ENCODE measurements at places on chromosomes 2 and 18. TPM values are rescaled to one million over a fixed set of nuclear protein-coding genes. Genes with fewer than 3 reads are reported as not detected.

DNA sequence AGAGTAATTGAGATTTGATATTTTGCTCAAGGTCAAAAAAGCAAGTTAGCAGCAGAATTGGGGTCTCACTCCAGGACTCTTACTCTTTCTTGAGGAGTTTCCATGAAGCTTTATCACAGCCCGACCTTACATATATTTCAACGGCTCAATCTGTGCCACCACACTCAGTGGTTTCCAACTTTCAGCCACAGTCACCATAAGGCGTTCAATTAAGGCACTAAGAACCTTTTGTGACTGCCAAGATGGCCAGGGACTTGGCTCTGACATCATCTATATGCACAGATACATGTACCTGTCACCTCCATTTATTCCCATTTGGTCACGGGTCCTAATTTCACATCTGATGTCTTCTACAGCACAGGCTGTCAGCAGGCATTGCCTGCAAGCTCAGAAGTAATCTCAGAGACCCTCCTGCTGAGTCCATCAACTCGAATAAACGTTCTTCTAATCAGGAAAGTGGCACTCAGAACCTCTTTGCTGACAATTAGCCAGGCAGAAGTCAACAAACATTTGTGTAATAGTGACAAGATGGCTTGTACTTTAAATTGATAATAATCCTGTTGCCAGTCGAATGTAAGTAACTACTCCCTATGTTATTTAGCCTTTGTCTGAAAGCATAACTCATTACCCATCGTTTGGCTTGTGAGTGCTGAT, 16.1 kb downstream of the DYTN start:
- H3K4me1 ChIP-seq, result no peaks in the 10 kb centered on the region
- peaks cover 37% of the 10 kb centered on the region for H3K27me3 ChIP-seq
- H3K36me3 ChIP-seq, result no peaks in the 10 kb centered on the region
- H3K27ac ChIP-seq, result no peak overlapping the region
- H3K4me3 ChIP-seq, result no peak overlapping the region

GRCh38 chr2:71604726-71605120, 151.4 kb downstream of the DYSF start:
- no peak overlapping the region for H3K4me3 ChIP-seq
- no peaks in the 10 kb centered on the region for H3K4me1 ChIP-seq
- peaks cover 18% of the 10 kb centered on the region for H3K36me3 ChIP-seq

DNA sequence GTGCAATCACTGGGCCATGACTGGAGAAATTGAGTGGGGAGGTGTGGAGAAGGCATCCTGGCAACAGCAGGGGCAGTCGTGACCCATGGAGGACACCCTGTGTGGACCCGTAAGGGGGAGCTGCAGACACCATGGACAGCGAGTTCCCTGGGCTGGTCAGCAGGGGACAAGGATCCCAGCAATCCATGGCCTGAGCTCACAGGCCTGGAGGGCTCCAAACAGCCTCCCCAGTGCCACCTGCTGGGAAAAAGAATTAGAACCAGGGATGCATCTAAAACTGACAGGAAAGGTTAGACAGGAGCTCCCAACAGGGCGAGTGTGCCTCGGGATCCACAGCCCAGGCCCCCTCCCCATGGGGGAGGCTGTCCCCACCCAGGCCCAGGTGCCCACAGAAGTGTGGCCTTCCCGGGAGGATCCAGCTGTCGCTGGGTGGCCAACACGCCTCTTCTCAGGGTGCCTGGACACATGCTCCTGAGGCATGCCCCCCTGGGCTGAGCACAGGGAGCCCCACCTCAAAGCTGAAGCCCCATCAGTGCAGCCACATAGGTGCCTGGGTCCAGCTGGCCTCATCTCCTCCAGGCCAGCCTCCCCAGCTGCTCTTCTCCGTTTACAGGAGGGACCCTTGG, 20.5 kb upstream of the KIF1A start:
- no peak overlapping the region for H3K27ac ChIP-seq
- DNase-seq, result no peak
- no peaks in the 10 kb centered on the region for H3K36me3 ChIP-seq
- no peak overlapping the region for H3K4me3 ChIP-seq

Gene PSMA8
- total RNA-seq, result not detected

Data from chondrocyte (in vitro differentiated cells).